ENCODE measurements at places on chromosomes 13 and 19.

GRCh38 chr19:44752816-44753625, 4.5 kb downstream of the BCL3 start:
- H3K4me1 ChIP-seq = peaks cover 70% of the 10 kb centered on the region
- peak overlapping the region; percentile 97 for H3K27ac ChIP-seq
- H3K27me3 ChIP-seq = no peaks in the 10 kb centered on the region
- H3K36me3 ChIP-seq = peaks cover 76% of the 10 kb centered on the region

- H3K27me3 ChIP-seq = peaks cover 25% of the 10 kb centered on the region
- no peak for DNase-seq
- no peaks in the 10 kb centered on the region for H3K4me1 ChIP-seq
- no peak overlapping the region for H3K4me3 ChIP-seq
- H3K27ac ChIP-seq = no peak overlapping the region
These were observed 75.0 kb downstream of the POLR1D start for GRCh38 chr13:27696731-27697130.

DNA sequence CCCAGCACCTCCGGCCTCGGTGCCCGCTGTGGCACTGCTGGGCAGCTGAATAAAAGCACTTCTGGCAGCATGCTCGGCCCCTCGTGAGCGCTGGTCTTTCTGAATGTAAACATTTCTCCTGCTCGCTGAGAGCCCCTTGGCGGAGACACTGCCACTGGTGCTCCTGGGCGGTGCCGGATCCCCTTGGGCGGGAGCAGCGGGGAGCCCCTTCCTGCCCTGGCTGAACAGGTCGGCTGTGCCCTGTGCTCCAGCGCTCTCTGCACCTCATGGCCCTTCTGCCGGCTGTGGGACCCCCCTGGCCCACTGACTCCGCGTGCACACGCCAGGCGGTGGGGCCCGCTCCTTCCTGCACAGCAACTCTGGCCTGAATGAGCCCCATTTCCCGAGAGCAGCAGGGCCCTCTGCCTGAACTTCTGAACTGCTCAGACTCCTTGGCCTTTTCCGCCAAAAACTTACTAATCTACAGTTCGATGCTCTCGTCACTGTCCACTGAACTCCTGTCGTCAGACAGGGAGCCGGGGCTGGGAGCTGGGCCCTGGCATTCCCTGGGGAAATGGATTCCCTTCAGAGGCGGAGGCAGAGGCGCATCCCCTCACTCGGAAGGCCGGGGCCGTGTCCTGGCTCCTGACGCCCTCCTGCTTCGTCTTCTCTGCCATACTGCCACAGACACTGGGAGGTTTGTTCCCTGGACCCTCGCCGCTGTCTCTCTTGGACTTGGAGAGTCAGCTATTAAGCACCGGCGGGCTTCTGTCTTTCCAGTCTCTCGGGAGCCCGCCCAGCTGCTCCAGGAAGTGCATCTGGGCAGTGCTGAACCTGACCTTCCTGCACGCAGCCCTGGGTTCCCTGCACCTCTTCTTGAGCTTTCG, 14.2 kb downstream of the RB1 start:
- DNase-seq = no peak
- peaks cover 3% of the 10 kb centered on the region for H3K27me3 ChIP-seq
- H3K36me3 ChIP-seq = peaks cover 88% of the 10 kb centered on the region
- H3K4me1 ChIP-seq = peaks cover 34% of the 10 kb centered on the region

GRCh38 chr13:99973163-99973807, 1.7 kb upstream of the ZIC5 start:
- H3K27me3 ChIP-seq = peaks cover 80% of the 10 kb centered on the region
- H3K36me3 ChIP-seq = peaks cover 12% of the 10 kb centered on the region
- no peak for DNase-seq
- H3K27ac ChIP-seq = no peak overlapping the region
- H3K4me3 ChIP-seq = no peak overlapping the region

DNA sequence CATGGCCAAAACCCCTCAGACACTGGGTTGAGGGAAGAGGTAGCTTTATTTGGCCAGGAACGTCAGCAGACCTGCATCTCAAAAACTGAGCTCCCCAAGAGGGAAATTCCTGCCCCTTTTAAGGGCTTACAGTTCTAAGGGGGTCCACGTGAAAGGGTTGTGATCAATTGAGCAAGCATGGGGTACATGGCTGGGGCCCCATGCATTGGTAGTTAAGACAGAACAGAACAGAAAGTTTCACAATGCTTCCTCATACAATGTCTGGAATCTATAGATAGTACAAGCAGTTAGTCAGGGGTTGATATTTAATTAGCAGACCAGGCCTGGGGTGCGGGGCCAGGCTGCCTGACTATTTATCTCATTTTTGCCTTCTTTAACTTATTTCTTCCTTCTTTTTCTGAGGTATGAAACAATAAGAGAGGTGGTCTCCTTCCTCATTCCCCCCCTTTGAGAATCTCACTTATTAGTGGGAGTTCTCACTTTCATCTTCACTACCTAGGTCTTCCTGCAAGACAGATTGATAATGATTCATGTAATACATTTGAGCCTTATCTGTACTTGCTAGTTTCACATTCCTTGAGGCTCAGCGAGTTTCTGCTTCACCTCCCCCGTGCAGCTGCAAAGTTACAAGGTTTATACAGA, 84.8 kb downstream of the SLC25A15 start:
- DNase-seq = no peak
- no peak overlapping the region for H3K4me3 ChIP-seq

- H3K4me1 ChIP-seq = peaks cover 41% of the 10 kb centered on the region
- no peaks in the 10 kb centered on the region for H3K27me3 ChIP-seq
- H3K36me3 ChIP-seq = no peaks in the 10 kb centered on the region
- H3K27ac ChIP-seq = peak overlapping the region; percentile 16
These were observed 7.2 kb upstream of the MBNL2 start for GRCh38 chr13:97214921-97215320.

DNA sequence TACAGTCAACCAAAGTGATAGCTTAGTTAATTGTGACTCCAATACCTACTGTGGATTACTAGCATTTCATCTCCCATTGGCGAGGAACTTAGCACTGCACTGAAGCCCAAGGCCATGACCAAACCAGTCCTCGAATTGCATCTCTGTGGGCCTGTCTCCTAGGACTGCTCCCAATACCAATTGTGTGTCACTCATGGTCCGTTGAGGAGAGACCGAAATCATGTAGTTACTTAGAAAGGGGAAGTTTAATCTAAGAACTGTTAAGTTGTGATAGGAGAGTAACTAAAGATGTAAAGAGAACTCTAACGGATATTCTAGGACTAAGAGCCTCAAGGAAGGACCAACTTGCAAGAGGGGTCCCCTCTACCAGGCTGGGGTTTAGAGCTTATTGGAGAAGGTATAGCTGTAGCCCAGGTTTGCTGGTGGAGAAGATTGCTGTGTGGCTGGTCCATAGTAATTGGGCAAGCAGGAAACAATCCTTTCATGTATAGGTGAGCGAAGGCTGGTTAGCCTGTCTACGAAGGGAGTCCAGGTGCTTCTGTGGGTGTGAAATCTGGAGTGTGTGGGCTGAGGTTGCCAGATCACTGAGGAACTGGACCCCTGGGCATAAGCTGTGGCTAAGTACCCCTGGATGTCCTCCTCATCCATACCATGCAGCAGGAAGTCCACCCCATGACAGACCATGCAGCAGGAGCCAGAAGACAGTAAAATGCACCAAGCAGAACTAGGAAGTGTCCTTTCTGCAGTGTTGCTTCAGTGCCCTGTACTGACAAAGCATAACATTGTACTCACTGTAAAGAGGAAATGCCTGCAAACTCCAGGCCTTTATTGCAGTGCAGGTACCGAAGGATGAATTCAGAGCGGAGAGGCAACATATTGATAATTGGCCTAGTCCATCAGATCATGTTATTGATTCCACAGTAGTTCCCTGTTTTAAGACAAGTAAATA, 30.8 kb downstream of the DNAJC3 start:
- H3K27ac ChIP-seq = no peak overlapping the region
- no peak overlapping the region for H3K4me3 ChIP-seq
- peaks cover 25% of the 10 kb centered on the region for H3K4me1 ChIP-seq
- H3K27me3 ChIP-seq = no peaks in the 10 kb centered on the region
- no peak for DNase-seq

- H3K36me3 ChIP-seq = peaks cover 33% of the 10 kb centered on the region
- no peak overlapping the region for H3K27ac ChIP-seq
- H3K4me3 ChIP-seq = no peak overlapping the region
- H3K4me1 ChIP-seq = no peaks in the 10 kb centered on the region
- DNase-seq = no peak
These were observed 98.9 kb downstream of the ESD start for GRCh38 chr13:46698014-46698413.

- H3K4me3 ChIP-seq = no peak overlapping the region
- H3K36me3 ChIP-seq = no peaks in the 10 kb centered on the region
- H3K27me3 ChIP-seq = no peaks in the 10 kb centered on the region
- no peak overlapping the region for H3K27ac ChIP-seq
These were observed 21.1 kb downstream of the SOHLH2 start for GRCh38 chr13:36193151-36193855.

GRCh38 chr13:80591976-80592740, 251.2 kb upstream of the SPRY2 start:
- H3K27me3 ChIP-seq = no peaks in the 10 kb centered on the region
- H3K4me3 ChIP-seq = no peak overlapping the region
- no peak overlapping the region for H3K27ac ChIP-seq
- no peaks in the 10 kb centered on the region for H3K36me3 ChIP-seq
- no peaks in the 10 kb centered on the region for H3K4me1 ChIP-seq
- DNase-seq = no peak

DNA sequence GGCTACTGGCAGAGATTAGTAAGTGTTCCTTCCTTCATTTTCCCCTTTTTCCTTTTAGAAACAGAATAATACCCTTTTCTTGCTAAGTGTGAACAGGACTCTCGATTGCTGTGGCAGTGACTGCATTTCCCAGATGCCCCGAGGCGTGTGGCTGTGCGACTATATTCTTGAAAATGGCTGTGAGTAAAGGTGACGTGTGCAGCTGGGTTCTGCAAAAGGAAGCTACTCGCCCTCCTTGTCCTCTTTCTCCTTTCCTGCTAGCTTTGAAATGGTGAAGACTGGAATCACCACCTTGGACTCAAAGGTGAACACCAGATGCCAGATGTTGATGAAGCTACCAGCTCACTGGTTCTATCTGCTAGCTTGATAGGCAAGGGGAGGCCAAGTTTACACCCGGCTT, 121.4 kb downstream of the MIPEP start:
- H3K27me3 ChIP-seq = no peaks in the 10 kb centered on the region
- no peak overlapping the region for H3K4me3 ChIP-seq
- H3K27ac ChIP-seq = no peak overlapping the region
- no peaks in the 10 kb centered on the region for H3K36me3 ChIP-seq
- DNase-seq = no peak
- peaks cover 7% of the 10 kb centered on the region for H3K4me1 ChIP-seq

DNA sequence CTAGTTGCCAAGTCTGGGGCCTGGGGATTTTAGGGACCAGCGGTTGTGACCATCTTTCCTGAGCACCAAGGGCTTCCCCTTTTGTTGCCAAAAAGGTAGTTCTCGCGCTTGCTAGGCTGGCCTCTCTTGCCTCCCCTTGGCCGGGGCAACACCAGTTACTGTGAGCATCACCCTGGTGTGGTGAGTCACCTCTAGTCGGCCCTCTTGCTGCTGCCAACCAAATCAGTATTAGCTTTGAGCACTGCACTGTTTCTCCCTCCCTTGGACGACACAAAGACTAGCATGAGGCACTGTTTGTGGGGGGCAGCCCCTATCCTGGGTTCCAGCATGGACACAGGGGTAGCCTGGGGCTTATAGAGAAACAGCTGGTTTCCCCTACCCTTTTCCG, 6.9 kb downstream of the SYDE1 start:
- peaks cover 27% of the 10 kb centered on the region for H3K36me3 ChIP-seq
- no peaks in the 10 kb centered on the region for H3K4me1 ChIP-seq
- no peaks in the 10 kb centered on the region for H3K27me3 ChIP-seq
- no peak overlapping the region for H3K4me3 ChIP-seq
- no peak overlapping the region for H3K27ac ChIP-seq
- no peak for DNase-seq

DNA sequence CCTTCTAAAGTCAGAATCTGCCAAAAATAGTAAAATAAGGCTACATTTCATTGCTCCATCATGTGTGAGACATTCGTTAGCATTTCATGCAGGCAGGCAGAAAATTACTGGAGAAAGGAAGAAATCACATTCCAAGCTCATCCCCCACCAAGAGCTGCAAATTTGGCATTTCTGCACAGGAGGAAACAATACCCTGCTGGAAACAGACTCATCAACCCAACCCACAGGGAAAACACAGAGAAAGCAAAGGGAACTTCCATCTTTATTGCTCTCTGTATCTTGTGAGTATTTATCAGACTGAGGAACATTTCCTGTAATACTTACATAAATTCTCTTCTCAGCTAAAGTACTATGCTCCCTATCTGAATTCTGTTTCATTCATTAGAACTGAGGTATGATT, 95.7 kb downstream of the KCTD12 start:
- no peak for DNase-seq
- peaks cover 2% of the 10 kb centered on the region for H3K27me3 ChIP-seq
- H3K36me3 ChIP-seq = no peaks in the 10 kb centered on the region
- H3K4me1 ChIP-seq = no peaks in the 10 kb centered on the region
- no peak overlapping the region for H3K27ac ChIP-seq

DNA sequence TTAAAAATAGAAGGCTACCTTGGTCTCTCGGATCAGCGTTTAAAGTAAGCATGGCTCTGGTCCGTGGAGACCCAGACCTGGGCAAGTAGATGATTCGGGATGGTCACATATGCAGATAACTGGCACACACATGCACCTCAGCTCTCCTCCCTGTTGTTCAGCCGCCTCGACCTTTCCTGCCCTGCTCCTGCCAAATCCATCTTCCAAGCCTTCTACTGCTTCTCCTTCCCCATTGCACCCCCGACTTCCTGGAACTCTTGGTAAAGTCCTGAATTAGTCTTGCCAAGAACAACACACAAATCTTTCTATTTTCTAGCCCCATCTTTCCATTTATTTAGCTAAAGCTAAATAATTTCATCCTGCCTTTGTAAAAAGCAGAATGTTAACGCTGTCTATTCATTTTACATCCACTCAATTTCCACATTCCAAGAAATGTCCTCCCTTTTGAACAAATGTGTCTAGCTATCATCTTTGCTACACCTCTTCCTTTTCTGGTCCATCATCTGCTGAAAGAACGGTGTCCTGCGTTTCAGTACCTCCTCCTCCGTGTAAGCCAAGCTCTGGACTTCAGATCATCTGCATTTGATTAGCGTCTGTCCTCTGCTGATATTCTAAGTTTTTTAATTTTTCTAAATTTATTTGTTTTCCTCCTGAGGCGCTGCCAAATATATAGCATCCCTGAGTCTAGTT, 92.5 kb downstream of the ZIC5 start:
- H3K27ac ChIP-seq = no peak overlapping the region
- DNase-seq = no peak
- H3K36me3 ChIP-seq = no peaks in the 10 kb centered on the region
- peaks cover 15% of the 10 kb centered on the region for H3K27me3 ChIP-seq

GRCh38 chr13:24694907-24695306, 14.7 kb downstream of the ATP12A start:
- H3K36me3 ChIP-seq = no peaks in the 10 kb centered on the region
- peaks cover 15% of the 10 kb centered on the region for H3K4me1 ChIP-seq
- H3K4me3 ChIP-seq = no peak overlapping the region
- H3K27ac ChIP-seq = no peak overlapping the region

- H3K36me3 ChIP-seq = peaks cover 42% of the 10 kb centered on the region
- no peaks in the 10 kb centered on the region for H3K27me3 ChIP-seq
- H3K4me3 ChIP-seq = no peak overlapping the region
- peaks cover 15% of the 10 kb centered on the region for H3K4me1 ChIP-seq
These were observed 2.1 kb upstream of the PDCD2L start for GRCh38 chr19:34402074-34402600.
